ENCODE measurements at places on chromosomes 1 and 21.

DNA sequence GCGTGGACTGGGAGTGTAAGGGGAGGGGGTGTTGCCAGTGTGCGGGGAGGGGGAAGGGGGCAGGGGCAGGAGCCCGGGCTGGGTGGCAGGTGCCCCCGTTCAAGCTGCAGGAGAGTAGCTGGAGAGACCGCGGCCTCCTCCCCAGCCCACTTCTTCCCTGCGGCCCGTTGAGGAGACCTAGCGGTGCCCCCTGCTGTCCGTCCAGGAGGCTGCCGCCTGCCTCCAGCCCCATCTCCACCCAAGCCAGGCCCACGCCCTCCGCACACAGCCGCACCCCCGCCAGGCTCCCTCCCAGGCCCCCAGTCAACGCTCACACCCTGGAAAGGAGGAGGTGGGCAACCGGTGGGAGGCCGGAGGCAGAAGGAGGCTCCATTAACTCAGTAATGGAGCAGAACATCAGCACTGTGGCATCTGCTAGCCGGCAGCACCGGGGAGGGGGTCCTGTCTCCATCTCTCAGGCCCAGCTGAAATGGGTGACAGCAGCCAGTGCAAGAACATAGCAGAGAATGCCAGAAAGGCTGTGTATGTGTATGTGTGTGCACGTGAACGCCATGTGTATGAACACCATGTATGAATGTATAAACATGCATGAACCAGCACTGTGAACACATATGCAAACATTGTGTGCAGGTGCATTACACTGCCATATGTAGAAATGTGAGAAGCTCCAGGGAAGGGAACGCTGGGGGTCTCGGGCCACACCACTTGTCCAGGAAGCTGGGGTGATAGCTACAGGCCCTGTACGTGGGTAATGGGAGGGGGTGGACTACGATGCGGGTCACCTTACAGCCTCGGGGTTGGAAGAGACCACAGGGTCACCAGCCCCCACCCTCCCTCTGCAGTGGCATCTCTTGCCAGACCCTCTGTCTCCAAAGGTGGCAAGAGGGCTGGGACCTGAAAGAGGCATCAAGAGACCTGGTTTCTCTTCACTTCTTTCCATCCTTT, 84.6 kb downstream of the SYT2 start:
- no peak for DNase-seq

DNA sequence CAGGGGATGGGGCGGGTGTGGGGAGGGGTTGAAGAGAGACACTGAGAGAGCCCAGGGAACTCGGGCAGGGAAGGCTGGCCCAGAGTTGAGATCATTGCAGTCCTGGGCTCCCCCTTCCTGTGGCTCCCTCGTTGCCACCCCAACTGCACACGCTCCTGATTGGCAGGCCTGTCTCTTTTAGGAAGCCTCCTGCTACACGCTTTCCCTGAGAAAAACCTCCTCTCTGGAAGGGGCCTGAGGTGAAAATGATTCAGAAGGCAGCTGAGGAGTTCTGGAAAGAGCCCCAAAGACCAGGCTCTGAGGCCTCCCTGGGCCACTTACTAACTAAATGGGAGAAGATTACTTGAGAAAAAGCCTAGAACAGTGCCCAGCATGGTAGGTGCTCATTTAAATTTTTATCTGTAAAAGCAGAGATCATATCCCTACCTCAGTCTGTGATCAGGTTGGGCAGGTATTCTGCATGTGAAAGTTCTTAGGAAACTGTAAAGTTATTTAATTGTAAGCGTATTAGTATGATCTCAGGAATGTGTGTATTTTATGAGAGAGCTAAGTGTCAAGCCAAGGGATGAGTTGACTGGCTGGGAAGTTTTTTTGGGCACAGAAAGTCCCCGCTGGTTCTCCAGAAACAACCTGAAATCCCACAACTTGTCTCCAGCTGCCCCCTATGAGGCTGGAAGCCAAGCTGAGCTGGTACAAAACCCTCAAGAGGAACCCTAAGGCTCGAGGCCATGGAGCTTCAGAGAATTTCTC, 65.2 kb upstream of the EPS8L3 start:
- no peak for DNase-seq

DNA sequence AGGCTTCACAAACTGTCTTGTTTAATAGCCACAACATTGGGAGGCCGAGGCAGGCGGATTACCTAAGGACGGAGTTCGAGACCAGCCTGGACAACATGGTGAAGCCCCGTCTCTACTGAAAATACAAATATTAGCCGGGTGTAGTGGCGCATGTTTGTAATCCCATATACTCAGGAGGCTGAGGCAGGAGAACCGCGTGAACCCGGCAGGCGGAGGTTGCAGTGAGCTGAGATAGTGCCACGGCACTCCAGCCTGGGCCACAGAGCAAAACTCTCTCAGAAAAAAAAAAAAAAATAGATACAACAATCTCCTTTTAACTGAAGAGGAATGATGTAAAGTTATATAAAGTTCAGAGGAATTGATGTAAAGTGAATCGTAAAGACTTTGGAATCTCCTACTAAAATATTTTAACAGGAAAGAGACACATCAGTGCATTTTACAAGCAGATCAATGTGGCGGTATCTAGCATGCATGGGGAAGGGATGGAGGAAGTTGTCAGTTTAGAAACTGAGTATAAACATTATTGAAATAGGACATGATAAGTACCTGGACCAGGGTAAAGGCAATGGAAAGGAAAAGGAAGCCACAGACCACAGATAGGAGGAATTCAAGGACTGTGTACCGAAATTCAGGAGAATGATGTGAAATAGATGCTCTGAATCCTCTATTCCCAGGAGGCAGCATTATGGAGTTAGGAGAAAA, 41.5 kb downstream of the PTPRC start:
- DNase-seq = no peak

DNA sequence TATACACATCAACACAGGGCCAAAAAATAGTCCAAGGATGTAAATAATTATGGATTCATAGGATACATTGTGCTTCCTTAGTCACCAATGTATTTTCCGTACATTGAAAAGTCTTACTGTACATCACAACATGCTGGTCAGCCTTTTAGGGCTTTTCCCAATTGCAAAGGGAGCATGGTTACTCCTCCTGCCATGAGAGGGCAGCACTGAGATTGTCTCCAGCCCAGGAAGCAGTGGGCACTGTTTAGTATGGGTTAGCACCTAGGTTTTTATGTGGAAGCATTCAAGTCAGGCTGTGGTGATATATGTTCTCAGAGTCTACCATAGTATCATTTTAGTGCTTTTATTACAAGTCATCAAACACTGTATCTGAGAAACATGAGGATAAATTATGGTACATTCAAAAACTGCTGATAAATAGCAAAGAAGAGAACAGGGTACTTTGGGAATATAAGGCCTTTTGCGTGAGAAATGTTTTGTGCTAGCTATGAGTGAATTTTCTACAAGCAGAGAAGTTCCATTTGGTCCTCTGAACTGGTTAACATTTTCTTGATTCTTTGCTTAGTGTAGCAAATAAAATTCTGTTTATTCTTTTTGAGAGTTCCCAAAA, 34.0 kb downstream of the ST6GALNAC5 start:
- peak; percentile 12 for DNase-seq

- no peak for DNase-seq
Measured at GRCh38 chr1:160575112-160575664, 4.1 kb downstream of the CD84 start.

GRCh38 chr1:95223110-95223509, 10.9 kb upstream of the RWDD3 start:
- DNase-seq = no peak

DNA sequence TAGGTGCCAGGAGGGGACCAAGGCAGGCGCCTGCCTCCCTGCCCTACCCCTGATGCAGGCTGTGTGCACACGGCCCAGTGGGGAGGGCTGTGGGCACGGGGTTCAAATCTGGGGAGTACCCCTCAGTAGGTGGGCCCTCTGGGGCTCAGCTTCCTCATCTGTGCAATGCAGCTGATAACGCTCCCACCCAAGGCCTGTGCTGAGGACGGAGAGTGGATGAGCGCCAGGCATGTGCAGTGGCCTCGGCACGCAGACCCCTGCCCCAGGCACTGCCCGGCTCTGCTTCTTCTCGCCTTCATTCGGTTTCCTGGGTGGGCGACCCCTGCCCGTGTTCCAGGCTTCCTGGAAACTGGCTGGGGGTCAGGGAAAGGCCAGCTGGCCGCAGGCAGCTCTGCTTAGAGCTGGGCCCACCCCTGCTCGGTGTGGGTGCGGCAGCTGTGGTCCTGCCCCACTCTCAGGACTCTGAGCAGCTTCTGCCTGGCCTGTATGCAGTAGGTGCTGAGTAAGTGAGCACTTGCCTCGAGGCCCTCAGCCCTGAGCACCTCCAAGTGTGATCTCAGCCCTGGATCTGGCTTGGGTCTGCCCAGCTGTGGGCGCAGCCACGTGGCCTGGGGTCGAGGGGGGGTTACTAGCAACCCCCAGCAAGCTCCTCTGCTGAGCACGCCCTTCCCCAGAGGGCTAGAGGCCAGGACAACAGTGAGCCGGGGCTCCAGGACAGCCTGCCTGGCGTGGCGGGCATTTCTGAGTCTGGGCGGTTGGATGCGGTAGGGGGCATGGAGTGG, 11.9 kb upstream of the TNFRSF14 start:
- DNase-seq = no peak

DNA sequence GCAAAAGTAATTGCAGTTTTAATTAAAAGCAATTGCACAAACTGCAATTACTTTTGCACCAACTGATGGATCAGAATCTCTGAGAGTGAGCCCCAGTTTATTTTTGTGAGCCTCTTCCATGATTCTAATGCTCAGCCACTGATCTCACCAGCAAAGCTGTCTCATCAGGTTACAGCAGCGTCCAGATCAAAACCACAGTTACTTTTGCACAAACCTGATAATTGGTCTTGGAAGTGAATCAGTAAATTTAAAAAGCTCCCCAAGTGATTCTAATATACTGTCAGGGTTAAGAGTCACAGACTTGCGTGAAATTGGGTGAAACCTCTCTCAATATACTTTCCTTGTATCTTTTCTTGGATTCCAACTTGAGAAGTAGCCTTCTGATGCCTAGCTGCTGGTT, 13.5 kb upstream of the CR2 start:
- no peak for DNase-seq

- DNase-seq = no peak
Measured at GRCh38 chr21:28636752-28637691, 355.7 kb downstream of the LTN1 start.

GRCh38 chr1:28401760-28402159, 32.2 kb downstream of the PHACTR4 start:
- DNase-seq = no peak

DNA sequence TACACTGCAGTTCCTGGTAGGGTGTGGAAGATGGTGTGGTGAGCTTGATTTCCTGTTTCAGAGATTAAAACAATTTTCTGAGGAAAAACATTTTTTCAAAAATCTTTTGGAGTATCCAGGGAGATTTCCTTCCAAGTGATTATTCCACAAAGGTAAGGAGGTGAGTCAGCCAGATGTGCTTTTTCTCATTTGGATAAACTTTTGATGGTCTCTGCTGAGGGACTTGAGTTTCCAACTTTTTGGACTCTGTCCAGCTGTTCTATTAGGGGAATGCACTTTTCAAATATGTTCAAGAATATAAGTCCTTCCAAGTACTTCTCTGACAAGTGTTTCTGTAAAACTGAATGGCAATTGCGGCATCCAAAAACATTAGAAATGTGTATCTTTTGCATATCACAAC, 628.8 kb upstream of the ADAMTS5 start:
- DNase-seq = no peak

GRCh38 chr21:38533887-38534286, 35.6 kb upstream of the ERG start:
- DNase-seq = no peak

DNA sequence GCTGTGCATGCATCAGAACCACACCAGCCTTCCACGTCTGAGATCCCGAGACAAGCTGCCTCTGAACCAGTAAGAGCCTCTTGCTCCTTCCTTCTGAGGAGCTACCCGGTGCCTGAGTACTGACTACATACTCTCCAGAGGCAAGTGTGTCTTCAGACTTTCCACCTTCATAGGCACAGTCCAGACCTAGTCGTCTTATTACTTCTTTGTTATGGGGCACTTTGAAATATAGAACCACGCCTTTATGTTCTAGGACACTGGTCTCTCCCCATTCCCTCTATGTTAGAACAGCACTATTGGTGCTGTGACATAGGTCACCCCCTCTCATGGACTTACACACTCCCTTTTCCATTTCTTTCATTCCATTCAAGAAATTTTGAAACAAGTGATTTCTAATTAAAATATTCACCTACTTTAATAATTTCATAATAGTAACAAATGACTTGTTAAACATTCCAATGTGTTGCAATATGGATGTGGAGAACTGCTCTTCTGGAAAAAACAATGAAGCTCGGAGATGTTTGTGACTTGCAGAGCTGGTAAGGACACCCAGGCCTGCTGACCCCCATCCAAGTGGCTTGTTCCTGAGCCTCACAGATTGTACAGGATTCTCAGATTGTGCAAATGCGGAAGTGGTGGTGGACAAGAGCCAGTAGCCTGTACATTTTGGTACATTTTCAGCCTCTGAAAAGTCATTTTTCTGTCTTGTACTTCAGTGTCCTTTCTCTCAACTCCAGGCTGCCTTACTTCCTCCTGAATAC, 76.1 kb upstream of the SIPA1L2 start:
- DNase-seq = no peak

- no peak for DNase-seq
Measured at GRCh38 chr1:201098992-201099677, 13.1 kb downstream of the CACNA1S start.

GRCh38 chr1:179253286-179253972, 24.0 kb upstream of the ABL2 start:
- no peak for DNase-seq

DNA sequence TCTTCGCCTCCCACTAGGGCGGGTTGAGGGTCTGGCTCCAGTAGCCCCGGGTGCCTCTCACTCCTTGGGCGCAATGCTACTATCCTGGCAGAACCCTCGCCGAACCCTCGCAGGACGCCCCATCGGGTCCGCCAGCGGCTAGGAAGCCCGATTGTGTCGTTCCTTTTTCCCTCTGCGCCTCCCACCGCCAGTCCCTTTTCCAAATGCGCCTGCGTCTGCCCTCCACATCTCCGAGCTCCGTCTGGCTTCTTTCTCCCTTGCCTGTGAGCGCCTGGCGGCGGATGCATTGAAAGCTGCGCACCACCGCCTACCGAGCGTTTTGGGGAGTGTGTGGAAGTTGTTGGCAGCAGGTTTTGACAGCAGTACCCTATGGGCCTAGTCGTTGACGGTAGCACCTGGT, 1.0 kb upstream of the DIRAS3 start:
- no peak for DNase-seq

DNA sequence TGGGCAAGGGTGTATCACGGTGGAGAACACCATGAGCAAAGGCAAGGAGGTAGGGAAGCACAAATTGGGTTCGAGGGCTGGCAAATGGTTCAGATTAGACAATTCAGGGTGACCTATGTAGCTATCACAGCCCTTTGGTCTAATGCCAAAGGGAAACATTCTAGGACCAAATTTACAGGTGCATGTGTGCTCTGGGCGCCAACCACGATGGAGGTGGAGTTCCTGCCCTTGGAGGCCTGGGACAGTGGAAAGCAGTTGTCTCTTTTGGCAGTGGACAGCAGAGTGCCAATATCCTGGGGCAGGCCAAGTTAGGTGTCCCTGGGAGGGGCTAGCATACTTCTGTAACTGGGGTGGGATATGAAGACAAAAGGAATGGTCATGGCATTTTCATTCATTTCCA, 40.1 kb downstream of the IGFN1 start:
- DNase-seq = no peak

DNA sequence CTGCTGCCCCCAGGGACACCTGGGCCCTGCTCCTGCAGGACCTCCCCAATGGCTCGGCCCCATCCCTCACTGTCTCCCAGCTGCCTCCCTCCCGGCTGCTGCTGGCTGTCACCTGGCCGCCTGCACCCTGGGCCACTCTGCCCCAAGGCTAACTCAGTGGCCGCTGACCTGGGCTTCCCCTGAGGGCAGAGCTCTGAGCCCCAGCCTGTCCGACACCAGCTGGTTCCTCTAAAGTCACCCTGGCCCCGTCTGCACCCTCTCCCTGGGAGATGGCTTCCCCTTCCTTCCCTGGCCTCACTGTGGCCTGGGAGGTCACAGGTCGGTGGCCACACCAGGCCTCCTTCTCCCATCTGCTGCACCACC, 15.0 kb downstream of the ITGB2 start:
- DNase-seq = no peak

Data from hematopoietic multipotent progenitor cell treated with erythropoietin and hydrocortisone succinate and interleukin-3 and kit ligand, for 17 days (in vitro differentiated cells).